NCI-H526 treated with DMSO at 0.1 percent for 48 hours (cell line): ENCODE measurements at places on chromosomes 4 and X.

DNA sequence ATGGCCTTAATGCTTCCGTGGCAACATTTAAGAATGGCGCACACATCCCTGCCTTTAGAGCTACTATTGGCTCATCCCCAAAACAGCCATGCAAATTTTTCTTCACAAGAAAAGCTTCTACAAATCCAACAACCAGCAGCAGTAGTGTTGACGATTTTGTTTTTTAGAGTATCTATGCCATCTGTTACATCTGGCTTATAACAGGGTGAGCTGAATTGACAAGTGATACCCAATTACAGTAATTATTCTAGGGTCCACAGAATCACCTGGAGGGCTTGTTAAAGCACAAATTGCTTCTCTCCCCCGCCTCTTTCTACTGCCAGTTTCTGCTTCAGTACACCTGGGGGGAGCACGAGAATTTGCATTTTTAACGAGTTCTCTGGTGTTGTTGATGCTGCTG, 34.1 kb downstream of the DCHS2 start:
- DNase-seq = peak; percentile 91

GRCh38 chrX:53195401-53195800, 29.6 kb downstream of the KDM5C start:
- DNase-seq = no peak

GRCh38 chr4:2073808-2074481, 14.8 kb downstream of the NAT8L start:
- no peak for DNase-seq

DNA sequence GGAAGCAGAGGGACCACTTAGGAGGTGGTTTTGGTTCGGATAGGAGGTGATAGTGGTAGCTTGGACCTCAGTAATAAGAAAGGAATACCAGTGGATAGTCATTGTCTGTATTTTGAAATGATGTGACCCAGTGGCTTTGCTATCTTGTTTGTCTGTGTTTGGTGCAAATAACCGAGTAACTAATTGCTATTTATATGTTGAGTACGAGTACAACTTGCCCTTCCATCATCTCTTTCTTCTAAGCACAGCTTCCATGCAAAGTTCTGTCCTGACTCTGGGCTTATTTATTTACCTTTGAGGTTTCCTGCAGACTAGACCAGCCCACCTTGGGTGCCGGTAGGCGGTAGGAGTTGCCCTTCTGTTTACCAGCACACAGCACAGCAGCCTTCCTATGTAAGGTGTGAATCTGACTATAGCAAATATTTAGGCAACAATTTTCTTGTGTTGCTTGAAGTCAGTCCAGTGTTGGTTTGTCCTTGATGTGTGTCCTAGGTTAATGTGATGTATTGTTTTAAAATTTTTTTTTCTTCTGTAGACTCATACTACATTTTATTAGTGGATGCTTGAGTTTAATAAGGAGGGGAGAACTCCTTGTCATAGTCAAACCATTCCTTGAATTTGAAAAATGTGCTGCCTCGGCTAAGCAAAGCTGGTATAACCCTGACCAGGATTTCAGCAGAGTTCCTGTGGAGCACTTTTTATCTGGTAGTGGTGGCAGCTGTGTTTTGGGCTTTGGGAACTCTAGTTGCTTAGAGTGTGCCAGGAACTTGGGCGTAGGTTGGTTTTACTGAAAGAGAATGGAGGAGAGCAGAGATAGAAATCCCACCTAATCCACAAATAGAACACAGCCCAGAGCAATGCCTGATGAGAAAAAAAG, 21.9 kb downstream of the PTTG2 start:
- peak; percentile 44 for DNase-seq

GRCh38 chrX:140664939-140665338, 44.6 kb upstream of the LINC00632 start:
- peak; percentile 0 for DNase-seq

GRCh38 chr4:159906517-159906916, 803.6 kb downstream of the RAPGEF2 start:
- no peak for DNase-seq

DNA sequence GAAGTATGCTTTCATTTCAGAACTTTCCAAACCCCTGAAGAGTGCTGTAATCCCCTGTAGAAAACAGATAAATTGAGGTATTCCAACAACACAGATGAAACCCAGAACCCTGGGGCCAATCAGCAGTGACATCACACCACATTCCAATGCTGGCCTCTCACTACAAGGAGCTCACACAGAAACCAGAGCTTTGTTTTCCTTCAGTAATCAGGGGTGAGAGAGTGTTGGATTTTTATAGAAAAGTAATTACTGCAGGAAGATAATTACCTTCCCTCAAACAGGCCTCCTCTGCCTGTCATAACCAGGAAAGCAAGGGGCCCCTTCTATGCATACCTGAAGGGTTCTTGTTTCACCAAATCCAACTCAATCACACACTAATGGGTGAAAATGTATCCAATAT, 246.2 kb downstream of the SCFD2 start:
- DNase-seq = no peak

DNA sequence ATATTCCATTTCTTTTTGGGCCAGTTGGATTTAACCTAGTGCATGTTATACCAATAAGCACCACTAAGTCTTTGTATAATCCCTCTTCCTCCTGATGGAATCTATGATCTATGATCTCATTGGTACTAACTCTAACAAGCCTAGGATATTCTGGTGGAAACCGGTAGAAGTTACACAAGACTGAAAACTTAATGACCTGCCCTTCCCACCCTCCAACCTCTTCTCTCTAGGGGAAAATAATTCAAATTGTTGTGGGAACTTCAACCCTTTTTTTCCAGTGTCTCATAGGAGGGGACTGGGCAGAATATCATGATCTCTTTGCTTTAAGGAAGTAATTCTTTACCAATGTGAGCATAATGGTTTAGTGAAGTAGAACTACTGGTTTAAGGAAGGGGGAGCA, 289.5 kb upstream of the BOD1L1 start:
- DNase-seq = no peak

- no peak for DNase-seq
These were observed 255.8 kb downstream of the OPHN1 start for GRCh38 chrX:68177542-68177941.

DNA sequence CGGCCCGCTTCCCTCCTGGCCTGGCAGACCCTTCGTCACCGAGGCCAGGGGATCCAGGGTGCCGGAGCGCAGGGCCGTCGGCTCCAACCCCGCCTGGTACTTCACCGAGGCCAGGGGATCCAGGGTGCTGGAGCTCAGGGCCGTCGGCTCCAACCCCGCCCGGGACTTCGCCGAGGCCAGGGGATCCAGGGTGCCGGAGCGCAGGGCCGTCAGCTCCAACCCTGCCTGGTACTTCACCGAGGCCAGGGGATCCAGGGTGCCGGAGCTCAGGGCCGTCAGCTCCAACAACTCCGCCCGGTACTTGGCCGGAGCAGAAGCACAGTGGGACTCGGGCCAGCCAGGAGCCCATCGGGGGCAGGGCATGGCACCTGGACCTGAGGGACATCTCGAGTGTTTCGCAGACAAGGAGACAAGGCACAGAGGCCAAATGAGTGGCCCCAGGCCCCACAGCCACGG, 85.1 kb downstream of the FAM53A start:
- no peak for DNase-seq

- no peak for DNase-seq
These were observed 11.3 kb upstream of the PRDM8 start for GRCh38 chr4:80185787-80186548.

- no peak for DNase-seq
These were observed 16.5 kb downstream of the TRAPPC2 start for GRCh38 chrX:13717700-13718472.

- DNase-seq = no peak
These were observed 211.6 kb upstream of the TBL1X start for GRCh38 chrX:9253211-9253610.

DNA sequence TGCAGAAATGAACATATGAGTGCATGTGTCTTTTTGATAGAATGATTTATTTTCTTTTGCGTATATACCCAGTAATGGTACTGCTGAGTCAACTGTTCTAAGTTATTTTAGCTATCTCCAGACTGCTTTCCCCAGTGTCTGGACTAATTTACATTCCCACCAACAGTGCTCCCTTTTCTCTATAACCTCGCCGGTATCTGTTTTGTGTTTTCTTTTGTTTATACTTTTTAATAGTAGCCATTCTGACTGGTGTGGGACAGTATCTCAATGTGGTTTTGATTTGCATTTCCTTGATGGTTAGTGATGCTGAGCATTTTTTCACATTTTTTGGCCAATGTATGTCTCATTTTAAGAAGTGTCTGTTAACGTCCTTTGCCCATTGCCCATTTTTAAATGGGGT, 218.6 kb upstream of the KCNIP4 start:
- DNase-seq = no peak
